NCI-H524 (cell line): ENCODE measurements at places on chromosomes 6 and 20.

GRCh38 chr6:93423542-93423941, 4.2 kb upstream of the EPHA7 start:
- DNase-seq, result peak; percentile 67

GRCh38 chr6:56663344-56663743, 20.7 kb upstream of the DST start:
- DNase-seq, result no peak

GRCh38 chr6:84255641-84256040, 28.2 kb upstream of the CEP162 start:
- no peak for DNase-seq

DNA sequence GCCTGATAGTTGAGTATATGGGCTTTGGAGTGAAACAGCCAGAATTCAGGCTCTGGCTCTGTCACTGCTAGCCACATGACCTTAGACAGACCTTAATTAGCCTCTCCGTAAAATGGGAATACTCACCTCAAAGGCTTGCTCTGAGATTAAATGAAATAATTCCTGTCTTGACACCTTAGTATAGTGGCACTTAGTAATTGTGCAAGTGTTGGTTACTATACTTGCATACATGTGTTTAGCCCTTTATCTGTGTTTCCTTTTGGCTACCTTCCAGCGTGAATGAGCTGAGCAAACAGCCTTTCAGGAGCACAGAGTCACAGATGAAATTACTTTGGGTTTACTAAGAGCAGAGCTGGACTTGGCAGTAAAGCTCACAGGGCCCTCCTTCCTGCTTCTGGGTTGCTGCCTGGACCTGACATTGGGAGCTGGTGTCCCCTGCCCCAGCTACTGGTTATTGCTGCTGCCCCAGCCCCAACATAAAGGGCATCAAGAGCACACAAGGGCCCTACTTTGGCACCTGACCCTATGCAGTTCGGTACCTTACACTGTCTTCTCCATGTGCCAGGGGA, 32.8 kb downstream of the CD164 start:
- no peak for DNase-seq

DNA sequence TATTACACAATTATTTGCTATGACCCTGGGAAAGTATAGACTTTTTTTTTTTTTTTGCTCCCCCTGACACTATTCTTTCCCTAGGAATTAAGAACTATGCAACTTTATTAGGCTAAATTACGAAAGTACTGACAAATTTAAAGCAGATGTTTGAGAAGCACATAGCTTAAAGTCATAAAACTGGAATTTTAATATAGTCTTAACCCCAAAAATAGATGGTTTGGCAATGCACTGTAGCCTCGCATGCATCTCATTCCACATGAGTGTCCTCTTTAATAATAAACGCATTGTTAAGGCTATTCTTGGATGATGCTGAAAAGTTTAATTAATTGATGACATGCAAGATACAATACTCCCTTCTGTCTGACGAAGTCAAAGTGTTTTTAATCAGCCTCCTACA, 49.3 kb downstream of the TBC1D7 start:
- DNase-seq, result no peak

DNA sequence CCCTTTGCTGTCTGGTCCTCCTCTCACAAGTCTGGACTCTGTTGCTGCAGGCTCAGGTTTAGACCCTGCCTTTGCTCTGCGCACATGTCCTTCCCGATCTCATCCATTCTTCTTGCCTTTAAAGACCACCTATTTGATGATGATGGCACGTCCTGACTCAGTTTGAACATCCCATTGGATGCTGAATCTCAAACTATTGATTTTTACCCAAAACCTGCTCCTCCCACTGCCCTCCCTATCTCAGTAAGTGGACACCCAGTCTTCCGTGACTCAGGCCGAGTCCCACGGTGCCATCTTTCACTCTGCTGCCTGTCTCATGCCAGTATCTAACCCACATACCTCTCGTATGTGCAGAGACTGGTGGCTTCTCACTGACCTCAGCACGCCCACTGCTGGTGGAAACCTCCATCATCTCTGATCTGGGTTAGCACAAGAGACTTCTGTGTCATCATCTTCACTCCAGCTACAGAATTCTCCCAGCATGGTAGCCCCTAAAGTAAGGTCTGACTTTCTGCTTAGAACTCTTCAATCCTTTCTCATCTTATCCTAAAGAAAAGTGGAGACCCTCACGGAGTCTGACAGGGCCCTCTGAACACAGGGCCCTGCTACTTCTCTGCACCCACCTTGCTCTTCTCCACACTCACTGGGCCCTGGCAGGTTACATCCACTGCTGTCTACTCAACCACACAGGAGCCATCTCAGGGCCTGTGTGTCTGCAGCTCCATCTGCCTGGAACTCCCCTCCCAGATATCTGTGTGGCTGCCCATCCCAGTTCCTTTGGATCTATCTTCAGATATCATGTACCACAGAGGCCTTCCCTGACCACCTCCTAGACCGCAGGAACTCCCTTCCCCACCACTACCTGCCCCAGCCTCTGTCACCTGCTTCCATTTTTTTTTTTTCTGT, 387.1 kb upstream of the AGPAT4 start:
- DNase-seq, result no peak

DNA sequence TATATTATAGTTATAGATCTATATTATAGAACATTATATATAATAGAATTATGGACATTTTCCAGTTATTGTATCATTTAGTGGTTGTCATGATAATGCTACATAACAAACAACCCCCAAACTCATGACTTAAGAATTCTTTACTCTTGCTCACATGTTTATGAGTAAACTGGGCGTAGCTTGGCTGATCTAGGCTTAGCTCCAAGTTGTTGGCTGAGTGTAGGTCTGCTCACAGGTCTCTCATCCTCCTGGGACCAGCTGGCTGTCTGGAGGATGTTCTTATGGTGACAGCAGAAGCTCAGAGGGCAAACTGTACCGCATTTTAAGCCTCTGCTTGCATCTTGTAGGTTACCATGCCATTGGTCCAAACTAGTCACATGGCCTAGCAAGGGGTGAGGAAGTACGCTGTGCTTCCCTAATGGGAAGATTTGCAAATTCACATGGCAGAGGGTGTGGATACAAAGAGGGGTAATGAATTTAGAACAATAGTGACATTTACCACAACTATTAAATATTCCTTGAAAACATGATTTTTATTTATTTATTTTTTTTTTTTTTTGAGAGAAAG, 34.2 kb downstream of the ARHGAP40 start:
- DNase-seq, result peak; percentile 54

DNA sequence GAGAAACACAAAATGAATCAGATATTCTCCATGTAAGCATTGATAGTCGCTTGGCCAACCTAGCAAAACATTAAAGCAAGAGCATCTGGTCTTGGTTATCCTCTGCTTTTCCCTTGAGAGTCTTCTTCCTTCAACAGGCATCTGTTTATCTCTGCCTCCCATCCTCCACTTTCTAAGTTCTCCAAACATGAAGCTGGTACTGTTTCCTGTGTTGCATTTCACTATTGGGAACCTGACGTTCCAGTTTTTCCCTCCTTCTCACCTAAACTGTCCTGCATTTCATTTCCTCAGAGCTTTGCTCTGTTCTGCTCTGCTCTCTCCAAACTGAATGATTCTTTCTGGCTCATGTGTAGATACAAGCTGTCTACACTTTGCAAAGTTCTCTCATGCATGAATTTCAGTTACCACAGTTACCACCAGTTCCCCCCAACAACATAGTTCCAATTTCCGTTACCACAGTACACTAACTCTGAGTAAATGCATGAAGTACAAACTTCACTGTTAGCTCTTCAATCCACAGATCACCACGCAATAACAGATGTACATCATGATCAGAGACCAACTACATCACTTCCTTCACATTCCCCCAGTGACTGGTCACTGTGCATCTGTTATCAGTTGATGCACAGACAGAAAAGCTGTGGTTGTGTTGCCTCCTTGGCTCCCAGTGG, 86.7 kb upstream of the F13A1 start:
- DNase-seq, result no peak

- DNase-seq, result no peak
Measured at GRCh38 chr20:56580226-56580625, 47.2 kb downstream of the FAM209B start.

GRCh38 chr6:166999884-167000253, 672 bp downstream of the CEP43 start:
- no peak for DNase-seq

DNA sequence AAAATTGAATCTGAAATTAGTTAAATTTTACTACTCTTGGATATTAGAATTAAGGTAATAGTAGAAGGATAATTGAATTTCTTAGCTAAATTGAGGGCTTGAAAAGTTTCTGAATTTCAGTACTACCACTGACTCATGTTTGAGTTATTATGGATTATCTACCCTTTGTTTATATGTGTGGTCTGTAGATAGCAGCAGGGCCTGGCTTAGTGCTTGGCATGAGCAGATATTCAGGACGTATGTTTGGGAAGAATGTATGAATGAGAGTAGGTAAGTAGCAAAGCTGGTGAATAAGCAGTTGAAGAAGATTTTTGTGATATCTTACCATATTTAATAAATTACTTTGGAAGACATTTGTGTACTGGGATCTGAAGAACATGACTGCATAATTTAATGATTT, 152.7 kb downstream of the MACROD2 start:
- DNase-seq, result no peak
